Fibroblast of upper back skin (primary cell): ENCODE measurements at places on chromosomes 2 and 18.
A peak's percentile ranks its signal among the peaks of the same experiment; 100 is the strongest.

GRCh38 chr2:124559236-124559635, 534.1 kb downstream of the CNTNAP5 start:
- DNase-seq: no peak

DNA sequence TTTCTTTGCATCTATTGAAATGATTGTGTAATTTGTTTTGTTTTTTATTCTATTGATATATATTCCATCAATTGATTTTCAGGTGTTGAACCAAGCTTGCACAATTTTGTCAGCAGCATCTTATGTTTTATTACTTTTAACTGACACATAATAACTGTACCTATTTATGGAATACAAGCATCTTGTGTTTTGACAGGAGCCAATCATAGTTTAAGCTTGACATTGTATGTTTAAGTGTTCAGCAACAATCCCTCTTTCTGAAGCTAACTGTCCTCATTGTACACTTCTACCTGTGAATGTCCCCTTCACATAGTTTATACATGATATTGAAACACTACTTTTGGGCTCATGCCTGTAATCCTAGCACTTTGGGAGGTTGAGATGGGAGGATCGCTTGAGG, 1017.6 kb upstream of the GYPC start:
- no peak for DNase-seq

GRCh38 chr2:167697948-167698347, 549.4 kb downstream of the STK39 start:
- no peak for DNase-seq

- DNase-seq: peak; percentile 73
These were observed 180.2 kb downstream of the LTBP1 start for GRCh38 chr2:33126958-33127357.

GRCh38 chr2:96977631-96978195, 8.7 kb downstream of the FAM178B start:
- peak; percentile 50 for DNase-seq

GRCh38 chr2:74502720-74503505, 3.5 kb upstream of the LBX2 start:
- peak; percentile 73 for DNase-seq

DNA sequence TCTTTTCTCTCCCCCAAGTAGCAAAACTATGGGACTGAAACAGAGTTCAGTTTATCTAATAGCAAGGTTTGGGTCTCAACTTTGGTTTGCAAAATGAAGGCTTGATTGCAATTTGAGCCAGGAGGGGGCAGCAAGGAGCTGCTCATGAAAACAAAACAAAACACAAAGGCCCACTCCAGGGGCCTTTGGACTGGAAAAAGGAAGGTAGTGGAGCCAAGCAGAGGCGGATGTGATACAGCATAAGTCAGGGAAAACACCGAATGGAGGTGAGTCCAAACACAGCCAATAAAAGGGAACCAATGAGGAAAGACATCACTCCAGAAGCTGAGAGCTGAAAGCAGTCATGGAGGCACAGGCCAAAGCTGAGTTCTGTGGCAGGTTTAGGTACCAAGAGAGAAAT, 799.7 kb upstream of the ACVR2A start:
- peak; percentile 53 for DNase-seq

GRCh38 chr18:33467531-33467930, 27.0 kb upstream of the CCDC178 start:
- peak; percentile 6 for DNase-seq

GRCh38 chr2:122864728-122865127, 1109.3 kb downstream of the TSN start:
- no peak for DNase-seq

- no peak for DNase-seq
These were observed 28.5 kb upstream of the NPAS2 start for GRCh38 chr2:100791294-100791935.

- DNase-seq: no peak
These were observed 715 bp upstream of the CFAP36 start for GRCh38 chr2:55518841-55519165.

DNA sequence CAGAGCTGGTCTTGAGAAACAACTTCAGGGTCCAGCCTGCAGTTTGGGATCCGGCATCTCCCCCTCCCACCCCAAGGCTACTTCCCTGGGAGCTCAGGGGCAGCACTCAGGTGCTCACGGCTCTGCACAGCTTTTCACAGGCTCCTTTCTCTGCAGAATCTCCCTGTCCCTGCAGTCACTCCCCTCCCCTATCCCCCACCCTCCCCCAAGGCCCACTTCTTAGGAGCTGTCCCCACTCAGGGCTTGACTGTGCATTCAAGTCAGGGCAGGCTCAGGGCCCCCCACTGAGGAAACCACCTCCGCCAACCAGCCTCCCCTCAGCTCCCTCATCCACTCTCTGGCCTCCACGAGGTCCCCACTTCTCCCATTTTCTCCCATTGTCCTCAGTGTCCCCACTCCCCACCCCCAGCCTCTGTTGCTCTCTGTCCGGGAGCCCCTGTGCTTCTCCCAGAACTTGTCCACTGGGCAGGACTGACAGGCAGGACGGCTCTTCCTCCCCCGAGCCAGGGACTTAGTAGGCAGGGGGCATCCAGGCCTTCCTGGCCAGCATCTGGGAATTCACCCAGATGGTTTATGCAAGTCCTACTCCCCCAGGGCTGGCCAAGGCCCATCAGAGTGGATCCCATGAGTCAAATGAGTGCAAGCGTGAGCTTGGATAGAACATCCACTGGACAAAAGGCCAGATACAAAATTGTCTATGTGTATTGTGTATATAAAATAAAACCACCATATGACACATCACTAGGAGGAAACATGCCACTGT, 7.6 kb downstream of the NMUR1 start:
- DNase-seq: peak; percentile 44

DNA sequence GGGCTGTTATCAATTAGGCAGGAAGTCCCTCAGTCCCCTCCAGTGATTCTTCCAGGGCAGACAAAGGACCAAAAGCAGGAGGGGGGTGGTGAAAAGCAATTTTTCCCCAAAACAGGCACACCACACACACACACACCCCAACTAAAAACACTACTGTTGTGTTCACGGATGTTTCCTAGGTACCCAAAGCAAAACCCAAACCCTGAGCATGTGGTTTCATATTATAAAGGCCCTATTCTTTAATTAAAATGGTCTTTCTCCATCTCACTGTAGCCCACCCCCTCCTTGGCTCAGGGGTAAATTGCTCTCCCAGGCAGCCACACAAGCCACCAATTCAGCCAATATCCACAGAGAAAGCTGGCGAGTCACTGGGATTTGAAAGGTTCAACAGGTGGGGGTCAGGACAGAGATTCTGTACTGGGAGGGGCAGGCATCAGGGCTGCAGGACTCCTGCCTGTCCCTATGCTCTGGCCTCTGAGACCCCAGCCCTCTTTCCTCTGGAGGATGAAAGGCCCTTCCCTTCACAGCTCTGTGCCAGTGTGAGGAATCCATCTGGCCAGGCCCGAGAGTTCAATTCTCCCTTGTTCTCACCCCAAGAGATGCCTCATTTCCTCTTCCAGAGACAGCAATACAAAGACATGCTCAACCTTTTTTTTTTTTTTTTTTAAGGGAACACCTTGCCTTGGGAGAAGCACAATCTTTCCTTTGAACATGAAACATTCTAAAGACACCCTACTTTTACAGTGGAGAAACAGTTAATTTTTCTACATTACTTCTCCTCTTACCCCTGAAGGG, 43.6 kb downstream of the SPRED2 start:
- DNase-seq: no peak

- peak; percentile 40 for DNase-seq
These were observed 26.2 kb downstream of the MMADHC start for GRCh38 chr2:149561309-149561926.

DNA sequence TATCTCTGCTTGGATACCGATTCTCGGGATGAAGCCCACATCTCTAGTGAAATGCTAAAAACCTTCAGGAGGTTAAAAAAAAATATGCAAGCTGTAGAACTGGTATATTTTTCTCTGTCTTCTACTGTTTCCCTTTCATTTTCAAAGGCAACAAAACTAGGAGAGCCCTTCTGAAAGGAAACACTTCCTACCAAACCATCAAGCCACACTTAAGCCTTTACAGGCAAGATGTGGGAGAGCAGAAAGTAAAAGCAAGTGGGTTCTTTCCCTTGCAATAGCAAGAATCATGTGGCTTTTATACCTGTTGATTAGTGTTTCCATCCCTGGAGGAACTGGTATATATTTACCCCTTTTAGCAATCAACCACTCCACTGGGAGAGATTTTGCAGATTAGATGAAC, 147.9 kb upstream of the ACAA2 start:
- DNase-seq: no peak

- DNase-seq: no peak
These were observed 181.7 kb upstream of the SIX3 start for GRCh38 chr2:44759823-44760222.

GRCh38 chr18:57813245-57813644, 10.1 kb upstream of the ATP8B1 start:
- DNase-seq: peak; percentile 98

DNA sequence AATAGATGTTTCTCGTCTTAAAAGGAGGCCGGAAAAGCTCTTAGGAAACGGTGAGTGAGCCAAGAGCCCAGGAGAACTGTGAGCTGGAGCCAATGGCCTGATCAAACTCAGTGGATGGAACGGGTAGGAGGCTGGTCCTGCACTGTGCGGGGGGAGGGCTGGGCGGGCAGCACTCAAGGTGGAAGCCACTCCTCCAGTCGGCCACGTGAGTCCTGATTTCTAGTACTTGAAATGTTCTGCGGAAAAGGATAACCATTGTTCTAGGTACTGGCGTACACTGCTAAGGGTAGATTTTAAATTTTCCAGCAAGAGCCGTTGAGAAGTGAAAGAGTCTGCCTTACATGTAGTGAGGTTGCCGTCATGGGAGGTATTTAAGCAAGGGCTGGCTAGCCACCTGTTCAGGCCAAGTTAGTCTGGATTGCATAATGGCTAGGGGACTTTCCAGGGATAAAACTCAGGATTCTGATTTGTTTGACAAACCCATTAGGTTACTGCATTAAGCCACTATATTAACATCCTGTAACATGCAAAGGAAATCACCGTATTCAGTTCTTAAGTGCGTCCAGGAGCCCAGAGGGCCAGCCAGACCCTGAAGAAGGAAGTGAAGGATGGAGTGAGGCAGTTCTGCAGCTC, 51.3 kb upstream of the ODC1 start:
- no peak for DNase-seq

DNA sequence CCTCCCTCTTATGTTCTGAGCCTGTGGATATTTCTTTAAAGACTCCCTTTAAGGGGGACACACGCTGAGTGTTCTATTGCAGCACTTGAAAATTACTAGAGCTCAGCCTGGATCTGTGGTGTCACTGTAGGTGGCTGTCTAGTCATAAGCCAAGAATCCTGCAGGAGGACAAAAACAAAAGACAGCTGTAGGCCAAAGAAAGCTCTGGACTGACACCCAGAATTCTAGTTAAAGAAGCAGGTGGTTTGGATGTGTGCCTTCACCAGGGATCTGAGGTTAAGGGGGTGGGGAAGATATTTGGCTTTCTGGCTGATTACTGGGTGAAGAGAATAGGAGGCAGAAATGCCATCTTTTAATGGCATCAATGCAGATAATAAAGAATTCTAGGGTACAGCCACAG, 842.5 kb upstream of the NXPH2 start:
- no peak for DNase-seq

GRCh38 chr2:197707316-197708213, 2.4 kb downstream of the MARS2 start:
- peak; percentile 63 for DNase-seq

- peak; percentile 71 for DNase-seq
These were observed at the start of gene GULP1 for GRCh38 chr2:188291617-188292347. Gene GULP1 (plus strand): TSS chr2:188291874. CDS start chr2:188477703, 185,829 bp downstream.

GRCh38 chr2:47783486-47784351, 774 bp downstream of the MSH6 start:
- DNase-seq: peak; percentile 48

DNA sequence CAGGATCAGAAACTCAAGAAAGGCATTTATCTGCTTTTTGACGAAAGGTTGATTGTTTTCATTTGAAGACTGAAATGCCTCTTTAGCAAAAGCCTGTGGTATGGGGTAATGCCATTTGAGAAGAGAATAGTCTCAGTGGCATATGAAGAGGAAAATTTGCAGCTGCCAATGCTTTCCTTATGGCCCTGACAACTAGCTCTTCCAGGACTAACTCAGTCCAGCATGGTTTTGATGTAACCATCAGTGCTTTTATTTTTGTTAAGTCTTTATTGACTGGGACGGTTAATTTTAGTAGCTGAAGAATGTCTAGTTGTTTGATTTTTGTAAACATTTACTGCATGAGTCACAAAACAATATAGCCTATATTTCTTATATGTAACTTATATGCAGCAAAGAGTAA, 158.4 kb downstream of the LNPK start:
- no peak for DNase-seq

GRCh38 chr2:69340101-69340775, 46.8 kb downstream of the GFPT1 start:
- peak; percentile 41 for DNase-seq

- no peak for DNase-seq
These were observed 53.7 kb downstream of the FAM168B start for GRCh38 chr2:131039535-131039907.

GRCh38 chr2:10911291-10912075, at the start of gene KCNF1:
Gene KCNF1 (plus strand): TSS chr2:10911934. CDS start chr2:10912427, 493 bp downstream.
- peak; percentile 44 for DNase-seq

GRCh38 chr18:72336786-72337185, 207.4 kb downstream of the CBLN2 start:
- DNase-seq: peak; percentile 3

DNA sequence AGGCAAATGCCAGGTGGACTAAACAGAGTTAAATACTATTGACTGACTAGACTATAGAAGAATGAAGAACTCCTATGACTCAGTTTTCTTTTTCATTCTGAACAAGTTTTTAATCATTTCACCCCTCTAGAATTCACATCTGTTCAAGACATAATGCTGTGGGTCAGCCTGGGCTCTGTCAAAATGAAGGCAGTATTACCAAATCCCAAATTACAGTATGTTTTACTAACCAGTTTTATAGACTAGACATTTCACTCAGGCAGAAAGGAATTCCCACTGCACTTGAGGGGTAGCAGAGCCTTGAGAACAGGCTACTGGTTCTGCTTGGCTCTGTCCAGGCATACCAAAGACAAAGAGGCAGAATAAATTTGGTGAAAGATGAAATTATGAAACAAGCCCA, 511.7 kb downstream of the EPHA4 start:
- peak; percentile 62 for DNase-seq

GRCh38 chr18:76458522-76459311, 36.3 kb downstream of the ZNF516 start:
- DNase-seq: no peak

DNA sequence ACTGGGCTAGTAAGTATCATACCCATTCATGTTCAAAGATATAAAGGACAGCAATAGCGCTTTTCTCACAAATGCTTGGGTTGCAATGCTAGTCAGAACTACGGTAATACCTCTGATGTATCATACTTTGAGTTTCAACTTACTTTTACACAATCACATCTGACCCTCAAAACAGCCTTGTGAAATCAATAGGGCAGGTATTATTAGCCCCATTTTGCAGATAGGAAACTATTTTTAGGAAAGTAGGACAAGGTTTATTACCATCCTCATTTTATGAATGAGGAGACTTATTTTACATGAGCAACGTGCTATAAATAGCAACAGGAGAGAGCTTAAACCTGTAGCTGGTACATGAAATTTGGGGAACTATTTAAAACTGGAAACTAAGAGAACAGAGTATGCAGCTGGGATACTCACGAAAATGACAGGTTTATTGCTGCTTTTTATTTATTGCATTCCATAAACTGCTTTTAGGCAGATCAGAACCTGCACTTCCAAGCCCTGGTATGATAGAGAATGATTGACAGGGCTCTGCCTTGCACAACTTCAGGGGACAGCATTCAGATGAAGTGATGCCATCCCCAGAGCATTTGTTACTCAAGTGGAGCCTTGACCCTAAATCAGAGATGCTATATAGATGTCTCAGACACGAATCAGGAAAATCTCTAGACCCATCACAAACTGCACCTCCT, 42.4 kb upstream of the PPM1B start:
- DNase-seq: peak; percentile 58

GRCh38 chr2:236208019-236208926, 40.1 kb upstream of the GBX2 start:
- no peak for DNase-seq
